ENCODE measurements at places on chromosomes 4 and X. TPM values are rescaled to one million over a fixed set of nuclear protein-coding genes. Genes with fewer than 3 reads are reported as not detected.

GRCh38 chr4:7195141-7195515, 2.8 kb downstream of the SORCS2 start:
- no peak for DNase-seq

DNA sequence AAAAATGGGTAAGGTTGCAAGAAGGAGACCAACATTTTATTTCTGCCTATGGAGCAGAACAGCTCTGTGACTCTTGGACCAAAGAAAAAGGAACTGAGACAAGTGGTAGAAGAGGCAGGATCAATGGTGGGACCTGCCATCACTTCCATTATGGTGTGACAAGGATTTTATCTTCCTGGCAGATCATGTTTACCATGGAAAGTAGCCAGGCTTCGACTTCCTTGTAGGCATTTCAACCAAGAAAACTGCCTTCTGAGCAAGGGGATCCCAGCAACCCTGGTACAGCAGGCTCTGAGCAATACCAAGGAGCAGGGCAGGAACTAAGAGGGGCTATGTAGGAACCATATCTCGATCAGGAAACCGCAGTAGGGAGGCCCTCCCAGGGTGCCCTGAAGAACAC, 317.4 kb downstream of the IQCM start:
- DNase-seq = no peak

GRCh38 chr4:118884716-118885115, 3.9 kb upstream of the SYNPO2 start:
- DNase-seq = no peak

DNA sequence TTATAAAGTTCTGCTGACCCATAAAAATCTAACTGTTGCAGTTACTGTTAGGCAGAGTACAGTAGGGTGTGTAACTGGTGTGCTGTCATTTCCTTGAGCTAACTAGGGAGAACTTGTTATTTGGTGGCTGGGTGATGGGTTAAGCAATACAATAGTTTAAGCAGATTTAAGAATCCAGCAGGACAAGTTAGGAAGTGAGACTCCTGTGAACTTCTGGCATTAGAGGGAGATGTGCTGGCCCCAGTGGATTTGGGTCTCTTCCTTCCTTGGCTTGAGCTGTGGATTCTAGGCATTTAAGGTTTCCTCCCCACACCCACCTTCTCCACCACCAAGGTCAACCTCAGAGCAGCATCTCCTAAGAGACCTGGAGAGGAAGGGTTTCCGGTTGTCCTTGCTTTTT, 70.5 kb downstream of the CLCN5 start:
- DNase-seq = no peak

- no peak for DNase-seq
Observed at GRCh38 chr4:95476121-95476520, 72.7 kb downstream of the UNC5C start.

SEPTIN6 gene
- 223 TPM for total RNA-seq

Measured in thymus (tissue), 14 donors.